ENCODE measurements at places on chromosomes 3 and 15. TPM values are rescaled to one million over a fixed set of nuclear protein-coding genes. Genes with fewer than 3 reads are reported as not detected.
A peak's percentile ranks its signal among the peaks of the same experiment; 100 is the strongest.

Gene CYP1A2
- total RNA-seq = not detected

Gene TEX55
- total RNA-seq = 0.10 TPM

- DNase-seq = no peak
These were observed 46.4 kb downstream of the KLF15 start for GRCh38 chr3:126310816-126311215.

GRCh38 chr3:120683213-120683612 lies 1.2 kb upstream of the HGD start:
- no peak for DNase-seq

DNA sequence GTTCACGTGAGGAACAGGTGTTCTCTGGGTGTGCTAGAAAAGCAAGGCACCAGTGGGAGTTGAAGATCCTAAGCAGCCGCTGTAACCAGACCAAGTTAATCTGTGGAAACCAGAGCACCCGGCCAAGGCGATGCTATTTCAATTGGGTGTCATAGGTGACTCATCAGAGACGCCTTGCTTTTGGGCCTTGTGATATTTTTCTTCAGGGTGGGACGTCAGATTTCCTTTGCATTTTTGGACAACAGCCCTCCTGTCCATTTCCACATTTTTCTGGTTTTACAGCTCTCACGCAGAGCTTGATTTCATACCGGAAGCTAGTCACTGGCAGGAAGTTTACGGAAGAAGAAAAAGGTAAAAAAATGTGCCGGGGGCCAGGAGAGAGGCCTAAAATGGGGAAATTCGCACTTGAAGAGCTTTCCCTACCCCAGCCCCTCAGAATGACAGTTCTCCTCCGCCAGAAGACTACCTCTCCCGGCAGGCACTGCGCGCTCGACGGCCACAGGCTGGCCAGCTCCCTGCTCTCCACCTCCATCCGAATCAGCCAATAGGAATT lies 471 bp upstream of the KBTBD8 start:
- DNase-seq = peak; percentile 17

DNA sequence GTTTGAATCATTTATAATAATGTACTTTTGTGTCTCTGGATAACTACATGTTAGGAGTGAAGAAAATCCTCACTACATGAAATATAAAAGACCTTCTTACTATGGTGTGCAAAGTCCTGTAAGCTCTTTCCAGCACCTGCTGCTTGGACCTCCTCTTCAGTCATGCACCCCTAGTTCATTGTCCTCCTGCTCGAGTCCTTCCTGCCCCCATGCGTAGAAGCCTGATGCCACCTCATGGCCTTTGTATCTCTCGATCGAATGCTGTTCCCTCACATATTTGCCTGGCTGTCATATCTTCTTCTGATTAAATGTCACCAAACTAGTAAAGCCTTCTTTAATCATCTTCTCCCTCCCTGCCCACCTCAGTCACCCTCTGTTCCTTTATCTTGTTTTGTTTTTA lies 49.9 kb upstream of the SUCLG2 start:
- no peak for DNase-seq
